ENCODE measurements at places on chromosomes 1 and 21.
A peak's percentile ranks its signal among the peaks of the same experiment; 100 is the strongest.

DNA sequence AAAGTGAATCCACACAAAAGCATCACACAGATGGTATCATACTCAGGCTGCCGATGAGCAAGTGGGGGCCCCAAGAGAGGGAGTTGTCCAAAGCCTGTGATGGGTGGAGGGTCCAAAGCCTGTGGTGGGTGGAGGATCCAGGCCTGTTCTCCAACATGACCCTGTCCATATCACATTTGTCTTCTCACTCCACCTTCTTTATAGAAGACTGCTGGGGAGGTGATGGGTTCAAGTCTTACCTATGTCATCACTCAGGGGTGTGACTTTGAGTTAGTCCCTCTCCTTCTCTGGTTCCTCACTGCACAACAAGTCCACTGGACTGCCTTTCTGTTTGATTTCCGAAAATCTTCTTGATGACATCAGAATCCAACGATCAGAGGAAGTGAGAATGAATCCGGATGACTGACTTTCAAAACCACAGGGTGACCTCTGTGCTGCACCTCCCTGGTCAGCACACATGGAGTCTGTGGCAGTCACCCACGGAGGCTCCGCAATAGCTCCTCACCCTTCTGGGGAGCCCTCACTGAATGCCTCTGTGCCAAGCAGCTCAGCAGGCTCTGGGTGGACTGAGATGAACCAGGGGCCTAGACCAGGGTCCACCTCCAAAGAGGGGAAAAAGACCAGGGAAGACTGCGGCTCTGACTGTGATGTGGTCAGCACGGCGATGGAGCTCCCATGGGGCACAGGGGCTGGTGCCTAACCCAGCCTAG lies 166.8 kb downstream of the HIVEP3 start:
- DNase-seq: peak; percentile 70

DNA sequence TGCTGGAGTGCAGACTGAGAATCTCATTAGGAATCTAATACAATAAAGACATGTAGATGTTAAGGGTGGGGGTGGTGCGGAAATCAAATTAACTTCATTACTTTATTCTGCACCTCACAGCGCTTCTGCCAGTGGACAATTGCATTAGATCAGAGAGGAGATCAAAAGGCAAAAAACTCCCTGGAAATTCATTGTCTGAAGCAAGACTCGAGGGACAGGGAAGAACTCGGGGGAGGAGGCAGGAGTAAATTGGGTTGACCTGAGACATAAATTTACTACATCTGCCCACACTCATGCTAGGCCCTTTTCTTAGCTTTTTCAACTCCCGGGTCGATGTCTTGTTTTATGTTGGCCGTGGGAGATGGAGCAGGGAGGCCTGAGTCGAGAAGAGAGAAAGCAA lies 315.4 kb downstream of the SPATA17 start:
- DNase-seq: no peak

GRCh38 chr1:226625326-226625725 lies 76.8 kb downstream of the STUM start:
- DNase-seq: no peak

DNA sequence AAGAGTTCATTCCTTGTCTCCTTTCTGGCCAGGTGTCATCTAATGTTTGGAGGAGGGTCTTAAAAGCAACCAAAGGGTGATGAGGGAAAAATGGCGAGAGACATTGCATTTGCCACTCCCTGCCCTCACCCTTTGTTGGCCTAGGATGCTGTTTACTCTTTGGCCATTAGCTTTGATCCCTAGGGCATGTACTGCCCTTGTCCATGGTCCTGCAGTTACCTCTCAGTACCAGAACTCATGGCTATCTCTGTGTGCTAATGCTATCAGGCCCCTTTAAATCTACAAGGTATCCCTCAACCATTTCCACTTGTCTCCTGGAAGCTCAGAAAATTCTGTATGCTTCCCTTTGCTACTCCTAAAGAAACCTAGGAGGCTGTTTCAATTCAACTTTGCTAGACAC lies 424.8 kb upstream of the PLXNA2 start:
- DNase-seq: no peak

DNA sequence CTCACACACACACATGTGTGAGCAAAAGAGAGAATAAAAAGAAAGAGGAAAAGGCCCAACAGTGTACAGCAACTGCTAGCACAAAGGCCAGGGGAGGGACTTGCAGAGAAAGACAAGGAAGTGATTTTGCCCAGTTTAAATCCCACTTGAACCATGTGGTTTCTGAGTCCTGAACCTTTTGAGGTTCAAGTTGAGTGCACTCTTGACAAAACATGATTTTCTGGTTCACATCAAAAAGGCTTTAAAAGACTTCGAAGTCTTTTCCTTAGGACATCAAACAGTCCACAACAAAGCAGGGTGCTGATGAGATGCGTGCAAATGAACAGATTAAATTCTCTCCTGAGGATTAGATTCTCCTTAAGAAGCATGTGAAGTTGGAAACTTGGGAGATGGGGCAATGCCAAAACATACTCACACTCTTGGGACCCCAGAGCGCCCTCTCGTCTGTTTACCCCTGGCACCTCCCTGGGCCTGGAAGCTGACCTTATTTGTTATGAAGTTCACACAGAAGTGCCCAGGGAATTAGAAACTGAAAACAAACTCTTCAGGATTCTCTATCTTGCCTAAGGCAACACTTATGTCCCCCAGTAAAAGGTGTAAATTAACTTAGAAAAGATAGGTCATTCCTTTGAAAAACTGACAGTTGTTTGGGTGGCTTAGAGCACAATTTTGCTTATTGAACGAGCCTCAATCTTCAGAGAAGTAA lies 31.5 kb downstream of the RNF220 start:
- DNase-seq: no peak

DNA sequence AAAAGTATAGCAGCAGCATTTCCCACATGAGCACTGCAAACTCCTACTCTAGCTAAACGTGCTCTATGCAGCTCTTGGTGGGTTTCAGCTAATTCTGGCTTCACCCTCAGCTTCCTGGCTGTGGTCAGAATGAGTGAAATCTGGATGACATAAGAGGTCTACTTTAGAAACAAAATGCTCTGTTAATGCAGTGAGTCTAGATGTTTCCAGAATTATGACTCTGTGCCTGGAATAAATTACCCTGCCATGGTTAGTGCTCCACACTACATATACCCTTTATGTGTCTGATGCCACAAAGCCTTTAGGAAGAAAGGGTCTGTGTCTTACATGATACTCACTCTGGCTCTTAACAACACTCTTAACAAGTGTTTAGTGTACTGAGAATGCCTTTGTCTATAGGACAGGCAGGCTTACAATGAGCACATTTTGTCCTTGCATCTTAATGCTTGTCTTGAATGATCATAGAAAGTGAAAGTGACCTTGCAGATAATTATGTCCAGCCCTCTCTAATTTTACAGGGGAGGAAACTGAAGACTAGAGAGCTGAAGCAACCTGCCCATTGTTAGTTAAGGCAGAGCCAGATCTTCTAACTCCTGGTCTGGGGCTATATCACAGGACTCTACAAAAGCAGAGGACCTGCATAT lies 9.2 kb downstream of the S100A10 start:
- DNase-seq: no peak

GRCh38 chr1:19397217-19397945 lies 85.3 kb downstream of the SLC66A1 start:
- DNase-seq: no peak

- DNase-seq: no peak
These were observed 19.9 kb downstream of the ALDH4A1 start for GRCh38 chr1:18882486-18882885.

DNA sequence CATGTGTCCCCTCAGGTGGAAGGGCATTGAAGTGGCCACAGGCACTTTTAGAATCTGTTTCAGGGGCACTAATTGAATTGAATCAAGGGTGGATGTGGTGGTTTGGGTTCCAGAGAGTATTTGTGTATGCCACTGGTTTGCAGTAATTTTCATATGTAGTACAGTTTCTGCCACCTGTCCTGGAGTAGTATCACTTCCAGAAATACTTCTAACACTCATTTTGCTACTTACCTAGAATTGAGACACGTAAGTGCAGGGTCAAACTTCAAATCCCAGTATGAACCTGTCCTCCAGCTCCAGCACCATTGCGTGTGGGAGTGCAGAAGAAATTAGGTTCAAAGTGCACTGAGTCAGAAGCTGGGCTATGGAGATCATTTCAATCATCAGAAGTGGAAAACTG lies 26.8 kb downstream of the RSPH1 start:
- DNase-seq: no peak

GRCh38 chr1:26535201-26535600 lies 5.6 kb downstream of the RPS6KA1 start:
- no peak for DNase-seq

DNA sequence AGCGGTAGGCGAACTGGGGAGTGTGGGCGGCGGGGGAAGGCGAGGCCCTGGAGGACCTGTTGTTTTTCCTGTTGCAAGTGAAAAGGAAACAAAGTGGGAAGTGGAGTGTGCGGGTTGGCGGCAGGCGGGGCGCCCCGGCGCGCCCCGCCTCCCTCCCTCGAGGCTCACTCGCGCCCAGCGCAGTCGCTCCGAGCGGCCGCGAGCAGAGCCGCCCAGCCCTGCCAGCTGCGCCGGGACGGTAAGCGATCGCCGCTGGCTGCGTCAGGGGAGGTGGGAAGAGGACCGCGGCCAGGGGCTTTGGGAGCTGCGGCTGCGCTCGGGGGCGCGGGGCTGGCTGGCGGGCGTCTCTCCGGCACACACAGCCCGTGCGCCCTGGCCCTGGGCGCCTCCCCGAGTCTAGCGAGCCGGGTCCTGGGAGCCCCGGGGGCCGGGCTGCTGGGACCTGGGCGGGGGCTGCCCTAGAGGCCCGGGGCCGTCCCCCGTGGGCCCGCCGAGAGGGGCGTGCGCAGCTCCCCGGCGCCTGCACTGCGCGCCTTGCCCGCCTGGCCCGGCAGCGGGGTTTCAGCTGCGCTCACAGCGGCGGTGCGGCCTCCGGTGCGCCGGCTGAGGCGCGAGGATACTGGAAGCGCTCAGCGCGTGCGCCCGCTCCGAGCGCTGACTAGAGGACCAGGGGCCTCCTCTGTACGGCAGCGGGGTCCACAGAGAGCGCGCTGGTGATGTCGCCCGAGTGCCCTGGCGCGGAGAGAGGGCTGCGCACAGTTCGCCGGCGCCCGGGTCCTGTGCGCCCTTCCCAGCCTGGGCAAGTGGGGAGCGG lies at the start of gene PIK3CD:
Gene PIK3CD, plus strand, starts transcription at position 167 of the 814 bp plus-strand sequence. CDS start 58,725 bp downstream, outside the sequence.
- DNase-seq: no peak

DNA sequence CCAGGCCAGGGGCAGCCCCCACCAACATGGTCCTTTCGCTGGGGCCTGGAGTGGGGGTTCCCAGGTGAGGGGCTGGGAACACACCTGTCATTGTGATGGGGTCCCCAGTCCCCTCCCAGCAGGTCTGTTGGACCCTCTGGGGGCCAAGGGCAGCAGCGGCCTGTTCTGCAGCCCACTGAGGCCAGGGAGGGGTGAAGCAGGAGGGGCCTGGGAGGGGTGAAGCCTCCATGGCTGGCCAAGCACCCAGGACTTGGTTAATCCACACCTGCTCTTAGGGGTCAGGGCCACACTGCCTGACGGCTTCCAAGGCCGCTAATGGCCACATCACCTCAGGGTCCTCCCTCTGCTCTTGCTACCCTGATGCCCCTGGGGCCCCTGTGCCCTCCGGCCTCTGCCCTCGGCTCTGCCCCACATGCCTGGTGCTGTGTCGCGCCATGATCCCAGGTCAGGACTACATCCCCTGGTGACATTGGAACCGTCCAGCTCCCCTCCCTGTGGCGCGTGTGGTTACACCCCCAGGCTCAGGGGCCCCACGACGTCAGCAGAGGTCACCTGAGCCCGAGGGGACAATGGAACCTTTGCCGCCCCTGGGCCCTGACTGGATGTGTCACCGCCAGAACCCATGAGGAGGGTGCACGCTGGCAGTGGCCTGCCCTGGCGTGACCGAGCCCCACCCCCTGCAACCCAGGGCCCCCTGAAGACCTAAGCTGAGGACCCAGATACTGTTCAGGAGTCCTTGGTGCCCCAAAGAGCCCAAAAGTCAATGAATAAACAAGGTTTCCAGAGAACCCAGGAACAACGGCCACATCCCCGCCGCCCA lies 7.0 kb downstream of the TNFRSF18 start:
- DNase-seq: no peak

GRCh38 chr1:46539972-46540371 lies 11.5 kb downstream of the KNCN start:
- DNase-seq: no peak

GRCh38 chr1:184158896-184159681 lies 107.6 kb downstream of the TSEN15 start:
- no peak for DNase-seq

- peak; percentile 49 for DNase-seq
These were observed at the start of gene TAF1A for GRCh38 chr1:222589462-222590302. Gene TAF1A, minus strand, starts transcription at chr1:222589933.

GRCh38 chr1:198883184-198883583 lies 244.3 kb downstream of the PTPRC start:
- DNase-seq: no peak

DNA sequence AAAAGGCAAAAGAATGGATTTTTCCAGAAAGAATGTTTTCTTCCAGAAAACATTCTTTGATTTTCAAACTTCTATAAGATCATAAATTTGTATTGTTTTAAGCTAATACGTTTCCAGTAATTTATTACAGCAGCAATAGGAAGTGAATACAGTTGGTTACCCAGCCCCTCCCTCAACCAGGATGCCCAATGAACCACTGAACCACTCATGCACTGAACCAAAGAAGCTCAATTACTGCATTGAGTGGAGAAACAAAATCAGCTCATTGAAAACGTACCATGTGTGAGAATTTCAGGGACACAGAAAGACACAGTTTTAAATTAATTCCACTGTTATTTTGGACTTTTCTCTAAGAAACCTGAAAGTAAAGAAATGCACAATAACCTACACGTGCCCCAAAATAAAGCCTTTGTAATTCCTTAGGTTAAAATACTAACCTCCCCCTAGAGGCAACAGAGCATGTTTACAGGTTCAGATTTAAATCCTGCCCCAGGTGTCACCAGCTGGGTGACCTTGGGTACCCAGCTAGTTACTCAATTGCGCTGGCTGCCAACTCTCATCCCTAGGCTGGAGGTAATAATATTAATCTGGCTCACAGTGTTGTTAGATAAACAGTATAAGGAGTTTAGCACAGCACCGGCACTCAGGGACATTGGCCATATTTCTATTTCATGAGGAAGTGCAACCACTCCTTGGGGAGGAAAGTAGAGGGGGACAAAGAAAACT lies 111.7 kb downstream of the NMNAT2 start:
- DNase-seq: no peak

GRCh38 chr1:23585321-23586022 lies 26.2 kb upstream of the ID3 start:
- peak; percentile 98 for DNase-seq
